ENCODE measurements at places on chromosomes 11 and 22. TPM values are rescaled to one million over a fixed set of nuclear protein-coding genes. Genes with fewer than 3 reads are reported as not detected.
A peak's percentile ranks its signal among the peaks of the same experiment; 100 is the strongest.

- DNase-seq: no peak
These were observed 33.0 kb upstream of the XBP1 start for GRCh38 chr22:28833276-28833923.

DNA sequence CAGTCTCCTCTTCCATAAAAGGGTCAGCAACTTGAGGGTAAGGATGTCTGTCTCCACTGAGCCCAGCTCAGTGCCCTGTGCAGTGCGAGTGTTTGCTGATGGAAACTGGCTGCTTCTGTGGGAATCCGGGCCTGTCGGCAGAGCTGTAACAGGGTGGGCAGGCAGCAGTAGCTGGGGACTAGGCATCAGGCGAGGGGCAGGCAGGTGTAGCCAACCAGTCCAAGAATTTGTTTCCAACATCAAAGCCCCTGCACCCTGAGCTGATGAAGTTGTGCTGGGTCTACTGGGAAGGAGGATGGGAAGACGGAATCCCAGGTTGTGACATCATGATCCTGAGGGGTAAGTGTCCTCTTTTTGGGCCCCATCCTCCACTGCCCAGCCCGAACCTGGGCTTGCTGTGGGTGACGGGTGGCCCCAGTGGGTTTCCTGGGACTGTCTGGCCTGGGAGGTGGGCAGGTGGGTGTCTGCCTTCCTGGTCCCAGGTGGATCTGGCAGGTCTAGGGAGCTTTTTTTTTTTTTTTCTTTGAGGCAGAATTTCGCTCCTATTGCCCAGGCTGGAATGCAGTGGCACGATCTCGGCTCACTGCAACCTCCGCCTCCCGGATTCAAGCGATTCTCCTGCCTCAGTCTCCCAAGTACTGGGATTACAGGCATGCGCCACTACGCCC is 11.0 kb downstream of the SLC29A2 start:
- DNase-seq: no peak

DNA sequence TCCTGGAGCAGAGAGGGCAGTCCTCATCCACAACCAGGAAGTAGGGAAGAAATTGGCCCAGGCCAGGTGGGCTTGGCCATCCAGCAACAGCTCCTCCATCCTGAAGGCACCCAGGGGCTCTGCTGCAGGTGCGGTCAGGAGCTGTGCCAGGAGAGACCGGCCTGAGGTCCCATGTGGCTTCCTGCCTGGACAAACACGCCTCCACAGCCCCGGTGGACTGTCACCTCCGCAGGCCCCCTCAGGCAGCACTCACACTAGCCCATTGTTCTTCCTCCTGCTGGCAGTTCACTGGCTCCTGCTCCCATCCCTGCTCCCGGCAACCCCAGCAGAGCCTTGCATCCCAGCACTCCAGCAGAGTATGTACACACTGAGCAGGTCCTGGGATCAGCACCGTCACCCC is 16.0 kb upstream of the POU2AF1 start:
- peak; percentile 37 for DNase-seq

- no peak for DNase-seq
These were observed 4.6 kb downstream of the SLC29A2 start for GRCh38 chr11:66366844-66367477.

TREH gene
- polyA plus RNA-seq: 1.4 TPM

RIBC2 gene
- 0.56 TPM for polyA plus RNA-seq

GRCh38 chr11:61908730-61909316 is 8.5 kb downstream of the RAB3IL1 start:
- DNase-seq: no peak

OR51A2 gene
- not detected for polyA plus RNA-seq

DNA sequence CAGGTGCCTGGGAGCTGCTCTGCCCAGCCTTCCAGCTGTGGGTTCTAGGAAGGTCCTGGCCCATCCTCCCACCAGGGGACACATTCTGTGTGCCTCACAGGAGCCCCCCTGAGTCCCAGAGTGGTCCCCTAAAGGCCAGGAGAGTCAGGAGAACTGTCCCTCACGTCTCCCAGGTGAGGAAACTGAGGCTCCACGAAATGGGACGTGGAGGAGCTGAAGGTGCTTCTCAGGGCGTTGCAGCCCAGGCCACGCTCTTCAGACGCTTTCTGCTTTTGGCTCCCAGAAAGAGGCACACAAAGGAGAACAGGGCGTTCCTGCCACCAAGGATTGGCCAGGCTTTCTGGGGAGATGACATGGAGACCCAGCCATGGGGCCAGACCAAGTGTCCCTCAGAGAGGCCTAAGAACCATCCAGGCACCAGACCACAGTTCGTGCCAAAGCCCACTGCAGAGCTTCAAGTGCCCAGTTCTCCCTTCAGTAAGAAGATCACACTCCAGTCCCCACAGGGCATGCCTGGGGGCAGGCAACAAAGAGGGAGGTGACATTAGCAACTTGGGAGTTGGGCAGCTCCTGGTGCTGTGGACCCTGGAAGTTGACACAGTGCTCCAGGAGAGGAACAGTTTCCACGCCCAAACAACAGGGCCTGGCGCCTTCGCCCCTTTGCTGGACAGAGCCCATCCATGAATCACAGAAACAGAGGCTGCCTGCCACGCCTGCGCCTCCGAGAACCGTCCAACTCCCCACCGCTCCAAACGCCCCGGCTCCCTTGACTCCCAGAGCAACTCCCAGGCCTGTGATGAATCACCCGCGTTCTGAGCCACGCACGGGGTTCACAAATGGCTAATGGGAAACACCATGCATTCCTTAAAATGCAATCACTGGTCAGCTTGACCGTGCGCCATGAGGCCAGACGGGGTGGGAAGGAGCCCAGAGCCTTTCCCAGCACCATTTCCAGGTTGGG is 589.2 kb downstream of the BRD1 start:
- no peak for DNase-seq

ANO9 gene
- polyA plus RNA-seq: 9.8 TPM

Measured in stomach (tissue), 19 donors.